ENCODE measurements at places on chromosomes 2 and 18.

GRCh38 chr18:55998801-55999385 lies 410.9 kb upstream of the TCF4 start:
- no peak for DNase-seq

DNA sequence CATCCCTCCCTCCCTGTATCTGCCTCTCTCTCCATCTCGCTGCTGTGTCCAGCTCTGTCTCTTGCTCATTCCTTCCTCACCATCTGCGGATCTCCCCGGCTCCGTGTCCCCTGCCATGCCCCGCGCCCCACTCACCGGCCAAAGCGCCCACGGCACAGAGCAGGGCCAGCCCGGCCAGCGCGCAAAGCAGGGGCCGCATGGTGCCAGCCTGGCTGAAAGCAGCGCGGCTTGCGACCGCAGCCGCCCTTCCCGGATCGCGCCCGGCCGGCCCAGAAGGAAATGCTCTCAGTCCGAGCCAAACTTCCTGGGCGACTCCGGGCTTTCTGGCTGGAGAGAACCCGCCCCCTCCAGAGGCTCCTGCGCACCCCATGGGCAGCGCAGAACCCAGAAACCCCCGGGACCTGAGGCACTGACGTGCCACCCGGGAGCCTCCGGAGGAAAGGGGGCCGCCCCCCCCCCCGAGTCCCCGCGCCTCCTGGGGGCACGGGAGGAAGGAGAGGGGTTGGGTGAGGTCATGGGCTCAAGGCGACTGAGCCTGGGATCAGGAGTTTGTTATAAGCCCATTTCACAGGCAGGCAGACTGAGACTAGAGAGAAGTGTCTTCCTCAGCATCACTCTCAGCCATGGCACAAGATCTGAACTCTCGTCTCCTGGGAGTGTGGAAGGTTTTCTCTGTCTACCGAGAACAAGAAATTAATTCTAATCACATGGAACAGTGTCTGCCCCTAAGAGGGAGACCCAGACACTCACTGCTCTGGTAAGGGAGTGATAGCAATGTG lies 45.2 kb upstream of the RAB6C start:
- no peak for DNase-seq

- no peak for DNase-seq
These were observed 19.5 kb downstream of the ARHGAP15 start for GRCh38 chr2:143148757-143149156.

DNA sequence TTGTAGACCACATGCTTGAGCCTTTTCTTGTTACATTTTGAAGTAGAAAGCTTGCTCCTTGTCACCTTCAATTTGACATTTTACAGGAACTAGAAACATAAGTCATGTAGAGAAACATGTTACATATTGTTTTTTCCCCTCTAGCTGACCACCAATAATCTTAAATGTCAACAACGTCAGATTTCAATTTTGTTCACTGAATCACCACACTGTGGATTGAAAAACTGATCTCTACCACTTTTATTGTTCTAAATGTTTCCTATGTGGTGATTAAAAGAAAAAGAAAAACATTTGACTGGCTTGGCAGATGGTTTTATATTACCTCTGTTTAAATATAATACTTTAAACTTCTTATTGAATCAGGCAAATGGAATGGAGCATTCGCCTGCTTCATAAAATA lies 87.7 kb downstream of the DSEL start:
- no peak for DNase-seq

DNA sequence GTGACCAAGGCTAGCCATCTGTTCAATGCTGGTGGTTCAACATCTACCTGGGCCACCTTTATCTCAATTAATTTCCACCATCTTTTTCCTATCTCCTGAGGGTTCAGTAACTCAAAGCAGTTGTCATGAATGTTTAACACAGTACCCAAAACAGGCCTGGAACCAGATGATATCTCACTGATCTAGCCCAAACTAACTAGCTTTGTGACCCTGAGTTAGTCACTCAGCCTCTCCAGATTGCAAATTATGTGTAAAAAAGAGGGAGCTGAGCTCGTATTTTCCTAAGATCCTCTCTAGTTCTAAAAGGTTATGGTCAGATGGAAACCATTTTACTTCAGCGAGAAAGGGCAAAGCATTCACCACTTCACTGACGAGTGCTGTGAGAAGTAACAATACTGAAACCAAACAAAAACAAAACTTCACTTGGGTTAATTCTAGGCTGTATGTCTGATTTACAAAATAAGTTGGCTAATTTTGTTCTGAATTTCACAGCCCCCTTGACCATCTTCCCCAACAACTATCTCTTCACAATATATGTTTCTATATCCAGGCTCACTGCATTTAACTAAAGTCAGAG lies 14.8 kb downstream of the SPRED2 start:
- DNase-seq: no peak

DNA sequence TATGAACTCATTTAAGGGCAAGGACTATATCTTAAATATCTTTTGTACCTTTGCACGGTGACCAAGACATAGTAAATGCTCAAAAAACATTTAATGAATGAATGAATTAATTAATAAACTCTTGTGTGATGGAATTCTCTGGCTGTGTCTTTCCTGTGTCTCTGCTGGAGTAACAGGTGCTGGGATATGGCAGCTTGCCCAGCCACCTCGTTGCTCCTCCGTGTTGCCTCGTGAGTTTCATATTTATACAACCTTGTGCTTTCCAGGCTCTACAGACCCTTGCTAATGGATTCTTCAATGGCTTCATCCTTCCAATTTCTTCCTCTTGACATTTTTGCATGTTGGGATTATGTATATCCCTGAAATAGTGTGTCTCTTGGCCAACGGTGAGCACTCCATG lies 30.4 kb downstream of the CTAGE1 start:
- no peak for DNase-seq

GRCh38 chr2:164735309-164735919 lies 106.2 kb downstream of the COBLL1 start:
- DNase-seq: no peak

GRCh38 chr2:104004821-104005220 lies 849.1 kb upstream of the POU3F3 start:
- DNase-seq: no peak

GRCh38 chr18:35458677-35459441 lies 38.9 kb downstream of the INO80C start:
- no peak for DNase-seq

DNA sequence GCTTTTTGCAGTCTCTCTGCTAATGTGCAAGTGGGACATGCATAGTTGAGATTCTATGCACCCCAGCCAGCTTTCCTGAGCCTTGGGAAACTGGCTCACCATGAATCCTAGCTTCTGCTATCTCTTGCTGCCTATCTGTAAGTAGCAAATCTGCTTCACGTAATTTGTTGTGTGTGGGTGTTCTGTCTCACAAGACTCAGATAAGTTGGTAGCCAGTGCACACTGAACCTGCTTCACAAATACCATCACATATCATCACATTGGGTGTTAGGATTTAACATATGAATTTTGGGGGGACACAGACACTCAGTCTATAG lies 13.9 kb upstream of the VRK2 start:
- no peak for DNase-seq

GRCh38 chr2:120342446-120342845 lies 3.5 kb upstream of the INHBB start:
- DNase-seq: no peak

- DNase-seq: no peak
These were observed 30.1 kb upstream of the MBOAT2 start for GRCh38 chr2:9033385-9034168.

DNA sequence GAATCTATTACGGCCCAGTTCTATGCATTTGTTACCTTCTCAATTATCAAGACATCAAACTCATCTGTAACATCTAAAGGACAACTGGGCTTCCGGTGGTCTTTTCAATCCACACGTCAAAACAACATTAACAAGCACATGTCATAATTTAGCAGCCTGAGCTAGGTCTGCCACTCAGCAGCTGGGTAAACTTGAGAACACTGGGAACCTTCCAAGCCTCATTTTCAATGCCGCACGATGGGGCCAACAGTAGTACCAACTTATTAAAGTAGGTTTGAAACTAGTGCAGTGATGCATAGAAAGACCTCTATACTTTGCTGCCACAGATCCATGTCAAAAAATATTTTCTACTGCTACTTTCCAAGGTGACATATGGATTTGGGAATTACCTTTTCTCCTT lies 60.4 kb downstream of the COL4A4 start:
- DNase-seq: no peak

GRCh38 chr2:197867624-197868023 lies 63.2 kb downstream of the PLCL1 start:
- DNase-seq: no peak

- no peak for DNase-seq
These were observed 30.2 kb downstream of the LONRF2 start for GRCh38 chr2:100292022-100292580.

GRCh38 chr2:200350850-200351285 lies 44.4 kb downstream of the SPATS2L start:
- DNase-seq: no peak

DNA sequence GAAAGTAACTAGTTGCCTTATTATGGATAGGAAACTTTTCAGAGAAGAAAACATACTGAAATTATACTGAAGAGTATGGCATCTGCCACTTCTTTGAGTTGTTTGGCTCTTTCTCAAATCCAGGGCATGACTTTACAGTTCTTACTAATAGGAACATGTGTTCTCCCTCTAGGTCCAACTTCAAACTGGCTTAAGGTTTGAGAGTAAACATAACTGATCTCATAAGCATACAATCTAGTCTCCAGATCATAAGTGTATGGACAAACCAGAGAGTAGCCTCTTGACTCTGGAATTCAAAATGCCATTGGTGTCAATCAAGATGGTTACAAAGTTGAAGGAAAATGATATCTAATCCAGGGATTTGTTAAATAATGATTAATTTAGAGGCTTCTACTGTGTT lies 101.5 kb downstream of the NYAP2 start:
- no peak for DNase-seq

GRCh38 chr2:152440460-152440859 lies 105.5 kb downstream of the FMNL2 start:
- DNase-seq: no peak

- no peak for DNase-seq
These were observed 16.0 kb upstream of the ATP8B1 start for GRCh38 chr18:57819119-57819518.

DNA sequence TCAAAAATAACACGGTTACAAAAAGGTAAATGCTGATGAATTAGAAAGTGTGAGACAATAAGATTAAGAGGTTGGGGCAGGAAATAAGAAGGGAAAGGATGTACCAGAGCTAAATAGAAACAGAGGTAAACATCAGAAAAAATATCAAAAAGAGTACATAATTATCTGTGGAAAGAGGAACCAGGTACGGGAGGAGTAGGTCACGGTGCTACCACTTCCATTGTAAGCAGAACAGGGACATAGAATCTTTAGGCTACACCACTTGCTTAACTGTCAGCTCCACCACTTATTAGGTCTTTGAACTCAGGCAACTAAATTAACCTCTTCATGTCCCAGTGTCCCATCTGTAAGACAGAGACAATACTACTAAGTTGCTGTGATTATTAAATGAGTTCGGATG lies 350.3 kb downstream of the LRATD1 start:
- no peak for DNase-seq

- DNase-seq: no peak
These were observed 7.4 kb downstream of the SMAD7 start for GRCh38 chr18:48943333-48943732.

- peak; percentile 68 for DNase-seq
These were observed 80.8 kb downstream of the APOB start for GRCh38 chr2:20962939-20963557.

- no peak for DNase-seq
These were observed 32.4 kb downstream of the NPC1 start for GRCh38 chr18:23553887-23554286.

- DNase-seq: no peak
These were observed 46.3 kb downstream of the MAL start for GRCh38 chr2:95071856-95072255.

- no peak for DNase-seq
These were observed 240.2 kb upstream of the PIK3C3 start for GRCh38 chr18:41714872-41715271.

GRCh38 chr2:150526827-150527226 lies 39.4 kb upstream of the RND3 start:
- DNase-seq: peak; percentile 24

DNA sequence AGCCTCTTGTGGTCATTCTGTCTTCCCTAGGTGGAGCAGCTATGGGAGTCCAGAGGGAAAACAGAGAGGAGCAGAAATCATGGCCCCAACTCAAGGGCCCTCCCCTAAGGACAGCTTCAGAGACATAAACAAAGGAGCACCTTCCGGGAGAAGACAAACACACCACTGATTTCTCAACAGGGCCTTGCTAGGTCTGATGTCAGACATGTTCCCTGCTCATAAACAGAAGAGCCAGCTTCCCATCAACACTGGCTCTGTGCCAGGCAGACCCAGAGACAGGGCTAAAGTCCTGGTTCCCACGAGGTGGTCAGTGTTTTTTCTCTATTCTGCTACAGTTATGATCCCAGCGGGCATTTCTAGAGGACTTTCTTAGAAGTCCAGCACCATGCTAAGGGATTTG lies 19.3 kb downstream of the CXCR2 start:
- no peak for DNase-seq

- DNase-seq: peak; percentile 19
These were observed 9.1 kb upstream of the DAW1 start for GRCh38 chr2:227862227-227862740.

DNA sequence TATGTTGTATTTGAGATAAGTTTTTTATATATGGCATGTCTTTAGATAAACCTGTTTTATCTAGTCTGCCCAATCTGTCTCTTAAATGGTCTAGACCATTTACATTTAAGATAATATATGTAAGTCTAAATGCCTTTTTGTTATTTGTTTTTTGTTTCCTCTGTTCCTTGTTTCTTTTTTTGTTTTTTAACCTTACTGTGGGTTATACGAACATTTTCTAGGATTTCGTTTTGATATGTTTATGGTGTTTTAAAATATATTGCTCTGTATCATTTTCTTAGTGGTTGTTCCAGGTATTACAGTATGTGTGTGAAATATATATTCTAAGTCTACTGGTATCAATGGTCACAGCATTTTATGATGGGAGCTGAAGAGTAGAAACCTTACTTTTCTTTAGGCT lies 13.3 kb downstream of the BCL2L11 start:
- DNase-seq: no peak

DNA sequence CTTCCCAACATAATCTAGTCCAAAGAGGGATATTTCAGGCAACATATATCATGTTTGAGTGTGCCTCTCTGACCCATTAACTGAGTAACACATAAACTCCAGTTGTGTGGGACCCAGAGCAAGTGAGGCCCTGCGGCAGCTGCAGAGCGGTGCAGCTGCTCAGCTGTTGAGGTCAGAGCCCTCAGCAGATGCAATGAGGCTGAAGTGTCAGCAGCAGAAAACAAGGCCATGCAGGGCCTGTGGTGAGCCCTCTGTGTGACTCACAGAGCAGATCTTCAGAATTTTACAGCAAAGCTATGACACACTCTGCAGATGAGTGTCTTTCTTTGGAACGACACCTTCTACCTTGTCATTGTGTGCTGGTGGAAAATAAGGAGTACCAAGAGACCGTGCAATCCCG lies 168.5 kb downstream of the CBLN2 start:
- DNase-seq: no peak

- DNase-seq: no peak
These were observed 83.3 kb downstream of the CACNB4 start for GRCh38 chr2:152015552-152015951.

DNA sequence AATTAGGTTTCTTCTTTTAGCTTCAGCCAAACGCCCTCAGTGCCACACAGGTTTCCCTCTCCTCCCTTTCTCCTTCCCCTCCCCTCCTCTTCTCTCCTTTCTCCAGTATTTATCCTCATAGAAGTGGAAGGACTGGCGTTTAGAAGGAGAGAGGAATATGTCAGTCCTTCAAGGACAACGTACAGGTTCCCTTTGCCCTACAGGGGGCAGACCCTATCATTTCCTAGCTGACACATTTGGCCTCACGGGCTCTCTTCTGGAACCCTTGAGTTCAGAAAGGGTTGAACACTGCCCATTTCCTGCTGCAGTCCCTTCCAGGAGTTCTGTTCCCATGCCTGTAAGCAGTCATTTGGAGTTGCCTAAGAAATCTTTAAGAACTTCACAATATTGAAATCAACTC lies 46.1 kb downstream of the CDCA7 start:
- DNase-seq: no peak
